Stimulated activated CD4-positive, alpha-beta T cell treated with anti-CD3 and anti-CD28 coated beads, Interleukin-15, amount 100 ng/mL, for 1 hour (primary cell): ENCODE measurements at places on chromosomes 1 and 21.

- DNase-seq, result no peak
Observed at GRCh38 chr1:150429805-150430204, 57.4 kb upstream of the TARS2 start.

DNA sequence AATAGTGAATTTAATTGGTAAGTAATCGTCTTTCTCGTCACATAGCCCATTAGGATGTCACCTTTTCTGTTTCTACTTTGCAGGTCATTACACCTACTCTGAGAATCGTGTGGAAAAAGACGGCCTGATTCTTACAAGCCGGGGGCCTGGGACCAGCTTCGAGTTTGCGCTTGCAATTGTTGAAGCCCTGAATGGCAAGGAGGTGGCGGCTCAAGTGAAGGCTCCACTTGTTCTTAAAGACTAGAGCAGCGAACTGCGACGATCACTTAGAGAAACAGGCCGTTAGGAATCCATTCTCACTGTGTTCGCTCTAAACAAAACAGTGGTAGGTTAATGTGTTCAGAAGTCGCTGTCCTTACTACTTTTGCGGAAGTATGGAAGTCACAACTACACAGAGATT lies 23.3 kb downstream of the PARK7 start:
- no peak for DNase-seq

- DNase-seq, result no peak
Observed at GRCh38 chr1:63198871-63199394, 123.4 kb upstream of the FOXD3 start.

- DNase-seq, result no peak
Observed at GRCh38 chr1:227948493-227949260, 945 bp upstream of the WNT9A start.
